ENCODE measurements at places on chromosomes 2 and 18.

GRCh38 chr18:70415823-70416488 lies 127.1 kb downstream of the SOCS6 start:
- DNase-seq: no peak

- no peak for DNase-seq
These were observed 76.6 kb downstream of the MAPK4 start for GRCh38 chr18:50636366-50637057.

DNA sequence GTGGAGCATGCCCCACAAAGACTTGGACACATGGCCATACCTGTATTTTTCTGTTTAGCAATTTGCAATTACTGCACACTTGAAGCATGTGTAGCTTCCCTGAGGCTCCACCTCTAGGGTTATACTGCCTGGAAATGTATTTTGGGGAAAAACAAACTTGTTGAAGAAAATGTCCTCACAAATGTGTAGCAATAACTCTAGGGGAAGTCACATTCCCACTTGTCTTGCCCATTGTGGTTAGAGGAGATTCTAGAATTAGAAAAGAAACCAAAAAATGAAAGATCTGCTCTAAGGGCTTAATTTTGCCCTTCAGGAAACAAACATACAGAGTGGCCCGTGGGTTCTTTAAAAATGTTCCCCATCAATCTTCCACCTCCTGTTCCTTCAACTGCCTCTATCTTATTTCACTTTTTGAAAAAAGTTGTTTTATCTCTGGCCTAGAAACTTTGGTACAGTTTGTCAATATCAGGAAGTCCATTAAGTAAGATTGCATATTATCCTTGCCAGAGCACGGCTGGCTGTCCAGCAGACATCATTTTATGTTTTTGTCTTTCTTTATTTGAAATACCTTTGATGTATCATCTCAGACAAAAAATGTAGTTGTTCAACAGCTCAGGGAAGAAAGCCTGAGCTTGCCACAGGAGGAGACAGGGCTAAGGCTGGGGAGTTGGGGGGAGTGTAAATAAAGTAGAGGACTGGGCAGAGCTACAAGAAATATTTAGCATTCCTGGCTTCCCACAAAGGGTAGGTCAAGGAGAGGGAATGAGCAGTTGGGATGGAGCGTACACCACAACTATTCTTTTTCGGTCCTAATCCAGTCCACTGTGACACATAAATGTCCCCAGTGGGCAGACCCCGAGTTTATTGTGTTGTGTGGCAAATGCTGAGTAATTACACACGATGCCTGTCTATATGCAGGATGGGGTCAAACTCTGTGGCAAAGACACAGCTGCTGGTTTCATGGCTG lies 96.8 kb upstream of the CDC42EP3 start:
- DNase-seq: no peak

DNA sequence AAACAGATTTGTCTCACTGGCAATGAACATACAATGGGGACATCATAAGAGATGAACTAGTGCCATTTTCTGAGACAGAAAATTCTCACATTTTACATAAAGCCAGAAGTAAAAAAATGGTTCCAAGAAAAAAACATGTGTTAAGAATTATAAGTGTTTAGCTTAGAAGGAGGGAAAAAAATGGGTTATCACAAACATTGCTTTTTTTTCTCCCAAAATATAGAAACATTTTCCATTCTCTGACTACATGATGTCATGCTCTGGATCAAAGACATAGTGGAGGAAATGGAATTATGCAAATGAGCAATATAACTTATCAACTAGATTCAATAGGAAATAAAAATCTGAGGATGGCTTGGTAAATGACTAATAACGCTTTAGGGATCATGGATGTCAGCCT lies 49.8 kb downstream of the SPATS2L start:
- no peak for DNase-seq

DNA sequence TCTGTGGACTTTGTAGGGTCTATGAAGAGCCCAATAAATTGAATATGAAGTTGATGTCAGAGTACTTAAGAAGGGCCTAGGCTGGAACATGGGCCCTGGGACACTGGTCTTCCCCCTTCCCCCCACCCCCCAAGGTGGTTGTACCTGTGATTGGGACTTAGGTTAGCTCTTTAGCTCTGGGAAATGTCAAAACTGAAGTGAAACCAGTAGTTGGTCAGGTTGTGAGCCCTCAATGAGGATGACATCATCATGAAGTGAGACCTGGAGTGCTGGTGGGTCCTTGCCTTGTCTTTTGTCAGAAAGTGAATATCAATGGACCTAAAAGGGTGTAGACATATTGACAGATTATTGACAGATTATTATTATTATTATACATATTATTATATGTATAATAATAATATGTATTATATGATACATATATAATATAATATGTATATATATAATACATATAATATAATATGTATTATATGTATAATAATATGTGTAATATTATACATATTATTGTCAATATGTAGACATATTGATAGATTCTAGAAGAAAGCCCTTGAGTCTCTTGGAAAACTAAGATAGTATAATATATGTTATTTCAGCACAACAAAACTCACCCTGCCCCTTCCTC lies 5.4 kb downstream of the MARS2 start:
- no peak for DNase-seq

DNA sequence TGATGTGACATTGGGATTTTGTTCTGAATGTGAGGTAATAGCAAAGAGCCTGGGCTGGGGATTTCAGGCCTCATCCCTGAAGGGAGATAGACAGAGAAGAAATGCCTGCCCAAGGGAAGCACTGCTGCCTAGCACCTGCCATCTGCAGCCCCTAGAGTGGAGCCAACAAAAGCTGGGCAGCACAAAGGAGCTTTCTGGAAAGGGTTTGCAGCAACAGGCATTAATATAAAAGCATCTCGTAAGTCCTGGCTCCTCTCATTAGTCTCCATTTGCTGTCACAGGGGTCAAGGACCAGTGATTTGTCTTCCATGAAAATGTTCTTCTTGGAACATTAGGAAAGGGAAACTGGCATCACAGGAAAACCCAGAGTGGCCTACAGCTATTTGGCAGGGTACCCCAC lies 157.2 kb upstream of the SLC14A2 start:
- no peak for DNase-seq
